ENCODE measurements at places on chromosomes 5 and 9.

GRCh38 chr5:88948746-88949600 is 66.0 kb upstream of the MEF2C start:
- DNase-seq: no peak

- no peak for DNase-seq
These were observed 10.7 kb downstream of the IQGAP2 start for GRCh38 chr5:76413746-76414145.

DNA sequence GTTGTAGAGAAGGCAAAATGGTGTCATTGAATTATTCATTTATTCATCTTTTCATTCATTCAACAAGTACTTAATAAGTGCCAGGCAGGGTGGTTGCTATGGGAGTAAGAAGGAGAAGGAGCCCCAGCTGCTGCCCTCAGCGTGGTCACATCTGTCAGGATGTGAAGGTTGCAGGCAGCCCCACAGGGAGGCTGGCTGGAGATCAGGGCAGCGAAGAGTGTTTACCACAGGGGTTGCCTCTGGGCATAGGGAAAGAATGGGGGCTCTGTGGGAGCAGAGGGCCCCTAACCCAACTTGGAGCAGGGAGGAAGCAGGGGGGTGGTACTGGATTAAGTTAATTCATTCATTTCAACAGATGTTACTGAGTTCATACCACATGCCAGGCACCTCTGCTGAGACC is 6.0 kb downstream of the PCDH12 start:
- DNase-seq: no peak

GRCh38 chr5:125134216-125135081 is 388.0 kb upstream of the ZNF608 start:
- no peak for DNase-seq

DNA sequence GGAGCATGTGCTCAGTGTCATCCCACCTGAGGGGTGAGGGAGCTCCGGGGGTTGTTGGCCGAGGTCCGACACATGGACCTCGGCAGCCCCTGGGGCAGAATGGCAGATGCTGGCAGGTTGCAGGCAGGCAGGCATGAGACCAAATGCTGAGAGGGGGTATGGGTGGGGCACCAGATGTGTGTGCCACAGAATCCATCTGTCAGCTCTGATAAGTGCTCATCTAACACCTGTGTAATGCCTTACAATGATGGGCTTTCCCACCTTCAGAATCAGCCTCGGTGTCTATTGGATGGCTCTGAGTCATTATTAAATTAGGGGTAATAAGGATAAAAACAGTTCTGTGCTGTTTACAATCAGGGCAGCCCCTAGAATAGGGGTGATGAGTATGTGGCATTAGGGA is 73.1 kb upstream of the SAP30L start:
- DNase-seq: no peak

DNA sequence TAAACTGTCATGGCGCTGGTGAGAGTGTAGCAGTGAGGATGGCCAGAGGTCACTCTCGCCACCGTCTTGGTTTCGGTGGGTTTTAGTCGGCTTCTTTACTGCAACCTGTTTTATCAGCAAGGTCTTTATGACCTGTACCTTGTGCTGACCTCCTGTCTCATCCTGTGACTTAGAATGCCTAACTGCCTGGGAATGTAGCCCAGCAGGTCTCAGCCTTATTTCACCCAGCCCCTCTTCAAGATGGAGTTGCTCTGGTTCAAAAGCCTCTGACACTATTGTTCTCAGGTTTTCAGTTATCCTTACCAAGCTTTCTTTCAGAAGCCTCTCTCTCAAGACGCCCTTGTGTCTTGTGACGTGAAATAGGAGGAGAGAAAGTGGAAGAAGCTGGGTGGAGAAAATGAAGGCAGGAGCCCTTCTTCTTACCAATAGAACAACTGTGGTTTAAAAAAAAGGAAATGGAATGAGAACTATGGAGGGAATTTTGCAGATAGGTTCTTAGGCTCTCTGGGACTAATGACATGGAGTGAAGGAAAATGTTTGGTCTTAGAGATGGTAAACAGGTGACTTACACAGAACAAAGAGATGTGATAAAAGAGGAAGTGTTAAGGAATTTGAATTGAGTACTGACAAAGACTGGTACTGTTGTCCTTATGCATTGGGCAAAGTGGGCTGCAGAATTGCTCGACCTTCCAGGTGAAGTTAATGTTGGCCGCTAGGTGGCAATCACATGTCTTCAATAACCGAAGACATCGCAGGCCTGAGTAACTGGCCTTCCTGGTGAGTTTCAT is 133.3 kb upstream of the RAI14 start:
- DNase-seq: peak; percentile 65

GRCh38 chr5:143355710-143356109 is 47.8 kb downstream of the NR3C1 start:
- DNase-seq: peak; percentile 59

GRCh38 chr5:34510002-34510401 is 146.1 kb upstream of the RAI14 start:
- DNase-seq: no peak

Measured in ovary (tissue), 10 donors.